ENCODE measurements at places on chromosomes 7 and 10.

DNA sequence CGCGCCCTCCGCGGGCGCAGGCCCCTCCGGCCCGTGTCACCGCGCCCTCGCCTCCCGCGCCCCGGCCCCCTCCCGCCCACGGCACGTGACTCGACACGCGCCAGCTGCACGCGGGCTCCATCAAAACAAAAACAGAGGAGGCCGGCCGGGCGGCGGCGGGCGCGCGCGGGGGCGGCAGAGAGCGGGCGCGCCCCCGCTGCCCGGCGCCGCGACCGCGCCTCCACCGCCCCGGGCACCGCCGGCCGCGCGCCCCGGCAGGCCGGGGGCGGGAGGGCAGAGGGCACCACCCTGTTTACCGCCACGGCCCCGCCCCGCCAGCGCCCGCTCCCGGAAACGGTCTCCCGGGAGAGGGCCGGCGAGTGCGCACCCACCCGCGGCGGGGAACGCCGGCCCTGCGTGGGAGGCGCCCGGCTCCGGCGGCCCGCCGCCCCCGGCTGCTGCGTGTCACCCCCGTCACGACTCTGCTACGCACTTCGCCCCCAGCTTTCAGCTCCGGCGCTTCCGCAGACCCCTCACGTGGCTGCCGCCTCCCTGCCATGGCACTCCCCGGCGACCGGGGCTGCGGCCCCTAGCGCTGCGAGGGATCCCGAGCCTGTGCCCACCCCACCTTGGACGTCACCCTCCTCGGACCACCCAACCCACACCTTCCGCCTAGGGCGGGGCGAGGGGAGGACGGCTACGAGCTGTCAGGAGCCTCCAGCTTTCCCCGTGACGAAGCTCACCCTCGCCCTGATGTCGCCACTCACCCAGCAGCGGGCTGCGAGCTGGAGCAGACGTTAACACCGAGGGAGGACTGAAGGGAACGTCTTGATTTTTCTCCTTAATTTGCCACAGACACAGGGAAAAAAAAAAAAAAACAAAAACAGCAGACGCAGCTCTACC, 221.6 kb upstream of the MKLN1 start:
- DNase-seq: no peak

- no peak for DNase-seq
Observed at GRCh38 chr10:28914701-28915100, 237.4 kb downstream of the BAMBI start.

GRCh38 chr7:46133072-46133471, 212.0 kb upstream of the IGFBP3 start:
- no peak for DNase-seq

DNA sequence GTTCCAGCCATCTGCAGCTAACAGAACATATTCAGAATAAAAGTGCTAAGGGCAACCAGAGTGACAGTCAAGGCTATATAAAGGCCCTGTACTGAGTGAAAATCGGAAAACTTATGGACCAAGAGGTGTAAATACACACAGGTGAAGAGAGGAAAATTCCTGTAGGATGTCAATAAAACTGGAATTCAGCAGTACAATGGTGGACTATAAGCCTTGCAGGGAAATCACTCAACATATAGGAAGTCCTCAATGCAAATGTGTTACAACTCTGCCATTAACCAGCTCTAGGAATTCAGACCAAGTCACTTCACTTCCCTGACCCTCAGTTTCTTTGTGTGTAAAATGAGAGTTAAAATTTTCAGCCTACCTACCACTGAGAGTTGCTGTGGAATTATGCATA, 7.7 kb downstream of the USP6NL start:
- no peak for DNase-seq

DNA sequence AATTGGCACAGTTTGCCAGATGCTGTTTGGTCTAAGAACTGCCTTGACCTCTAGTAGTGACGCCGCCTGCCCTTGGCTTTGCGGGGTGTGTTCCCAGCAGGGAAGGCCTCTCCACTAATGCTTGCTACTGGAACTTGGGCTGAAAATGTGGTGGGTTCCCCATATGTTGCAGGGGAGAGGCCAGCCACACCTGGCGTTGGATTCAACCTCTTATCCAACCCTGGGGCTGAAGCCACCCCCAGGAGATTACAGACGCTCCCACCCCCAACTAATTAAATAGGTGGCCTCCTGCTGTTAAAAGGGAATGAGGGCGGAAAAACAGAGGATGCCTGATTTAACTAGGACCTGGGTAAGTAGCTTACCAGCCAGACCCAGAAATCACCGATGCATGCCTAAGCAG, 19.2 kb upstream of the ATOH7 start:
- DNase-seq: no peak

- DNase-seq: no peak
Observed at GRCh38 chr7:81503336-81503735, 266.5 kb downstream of the HGF start.

- no peak for DNase-seq
Observed at GRCh38 chr7:135976312-135977006, 700 bp downstream of the MTPN start.

DNA sequence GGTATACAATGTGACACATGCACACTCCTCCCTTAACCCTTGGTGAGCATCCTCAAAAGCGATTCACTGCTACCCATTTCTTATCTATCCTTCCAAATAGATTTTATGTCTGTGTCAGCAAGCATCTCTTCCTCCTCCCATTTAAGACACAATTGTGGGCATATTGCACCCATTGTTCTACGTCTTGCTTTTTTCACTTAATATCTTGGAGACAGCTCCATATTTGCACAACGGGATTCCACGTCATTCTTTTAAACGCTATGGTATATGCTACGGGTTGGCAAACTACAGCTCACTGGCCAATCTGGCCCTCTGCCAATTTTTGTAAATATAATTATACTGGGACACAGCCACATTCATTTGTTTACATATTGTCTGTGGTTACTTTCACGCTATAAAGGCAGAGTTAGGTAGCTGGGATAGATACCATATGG, 88.6 kb downstream of the RNF216 start:
- DNase-seq: no peak

GRCh38 chr7:105014693-105015389, 836 bp downstream of the KMT2E start:
- DNase-seq: peak; percentile 29

DNA sequence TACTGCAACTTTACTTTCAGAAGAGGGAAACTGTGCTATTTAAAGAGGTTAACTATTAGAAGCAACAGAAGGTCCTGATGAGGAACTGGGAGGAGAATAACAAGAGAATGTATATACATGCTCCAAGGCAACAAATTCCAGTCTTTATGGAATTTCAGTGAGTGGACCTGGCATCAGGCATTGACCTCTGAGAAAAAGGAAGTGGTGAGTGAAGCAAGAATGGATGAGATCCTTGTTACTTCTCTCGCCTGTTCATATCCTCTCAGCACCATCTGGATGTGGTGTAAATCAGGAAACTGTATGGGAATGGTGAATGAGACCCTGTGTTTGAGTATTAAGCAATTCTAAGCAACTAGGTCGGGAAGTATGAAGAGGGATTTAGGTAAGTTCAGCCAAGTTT, 30.3 kb upstream of the KBTBD2 start:
- DNase-seq: no peak

DNA sequence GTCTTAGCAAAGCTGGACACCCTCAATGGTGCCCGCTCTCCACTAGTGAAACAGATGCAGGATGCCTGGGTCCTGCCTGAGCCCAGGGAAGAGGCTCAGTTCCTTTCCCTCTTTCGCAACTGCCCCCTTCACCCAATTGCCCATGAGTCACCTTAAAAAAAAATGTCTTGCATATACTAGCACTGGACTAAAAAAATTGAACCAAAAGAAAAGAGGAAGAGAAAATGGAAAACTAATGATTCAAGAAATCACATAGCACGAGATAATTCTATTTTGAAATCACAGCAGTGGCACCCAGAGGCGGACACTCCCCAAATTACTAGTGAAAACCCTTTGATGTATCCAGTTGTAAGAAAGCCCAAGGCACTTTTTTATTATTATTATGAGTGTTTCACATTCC, 972.5 kb downstream of the LRMDA start:
- DNase-seq: no peak

GRCh38 chr7:46145412-46145811, 224.3 kb upstream of the IGFBP3 start:
- no peak for DNase-seq

DNA sequence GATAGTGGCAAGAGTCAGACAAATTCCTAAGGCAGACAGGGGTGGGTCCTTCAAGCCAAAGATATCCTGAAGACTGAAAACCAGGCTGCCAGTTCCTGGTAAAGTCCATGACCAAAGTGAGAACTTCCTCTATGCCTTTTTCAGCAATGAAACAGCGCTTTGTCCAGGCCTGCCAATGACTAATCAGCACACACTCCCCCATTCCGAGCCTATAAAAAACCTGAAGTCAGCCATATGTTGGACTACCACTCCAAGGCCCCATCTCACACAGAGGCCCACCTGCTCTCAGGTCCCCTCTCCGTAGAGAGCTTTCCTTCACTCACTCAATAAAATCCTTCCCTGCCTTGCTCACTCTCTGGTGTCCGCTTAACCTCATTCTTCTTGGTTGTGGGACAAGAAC, 402.2 kb downstream of the ANKRD7 start:
- DNase-seq: no peak

DNA sequence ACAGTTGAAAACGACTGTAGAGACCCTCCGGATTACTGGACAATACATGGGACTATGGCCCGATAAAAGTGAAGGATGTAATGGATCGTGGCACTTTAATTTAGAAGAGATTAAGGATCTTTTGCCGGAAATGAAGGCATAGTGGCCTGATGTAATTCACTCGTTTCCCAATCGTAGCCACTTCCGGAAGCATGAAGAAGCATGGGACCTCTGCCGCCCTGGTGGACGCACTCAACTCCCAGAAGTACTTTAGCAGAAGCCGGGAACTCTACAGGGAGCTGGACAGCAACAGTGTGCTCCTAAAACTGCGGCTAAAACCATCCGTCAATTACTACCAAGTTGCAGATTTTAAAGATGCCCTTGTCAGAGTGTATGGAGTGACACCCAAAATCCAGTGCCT, 59.6 kb upstream of the NUPR2 start:
- DNase-seq: no peak

DNA sequence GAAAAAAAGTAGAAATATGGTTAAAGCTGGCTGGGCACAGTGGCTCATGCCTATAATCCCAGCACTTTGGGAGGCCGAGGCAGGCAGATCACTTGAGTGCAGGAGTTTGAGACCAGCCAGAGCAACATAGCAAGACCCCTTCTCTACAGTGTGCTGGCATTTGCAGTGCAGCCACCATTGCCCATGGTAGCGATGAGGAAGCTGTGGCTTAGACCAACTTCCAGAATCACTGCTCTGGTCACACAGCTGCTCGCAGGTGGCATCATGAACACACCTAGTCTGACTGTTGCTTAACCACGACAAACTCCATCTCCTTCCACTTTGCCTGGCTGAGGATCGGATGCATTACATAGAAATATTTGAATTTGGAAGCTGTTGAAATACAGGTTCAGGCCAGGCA, 137.1 kb downstream of the CUX1 start:
- no peak for DNase-seq

GRCh38 chr10:79101560-79102497, 33.1 kb downstream of the ZMIZ1 start:
- DNase-seq: no peak

GRCh38 chr10:127290850-127291249, 94.5 kb upstream of the INSYN2A start:
- DNase-seq: no peak

- DNase-seq: no peak
Observed at GRCh38 chr7:158442260-158442659, 145.4 kb downstream of the PTPRN2 start.

- DNase-seq: no peak
Observed at GRCh38 chr10:80453842-80454512, at the start of gene TSPAN14. Gene TSPAN14 (plus strand): TSS chr10:80454310. CDS start chr10:80489234, 34,924 bp downstream.

Measured in NCI-H1436 treated with DMSO at 0.1 percent for 48 hours (cell line).